Fibroblast of upper back skin (primary cell): ENCODE measurements at places on chromosomes 11 and 22.
A peak's percentile ranks its signal among the peaks of the same experiment; 100 is the strongest.

DNA sequence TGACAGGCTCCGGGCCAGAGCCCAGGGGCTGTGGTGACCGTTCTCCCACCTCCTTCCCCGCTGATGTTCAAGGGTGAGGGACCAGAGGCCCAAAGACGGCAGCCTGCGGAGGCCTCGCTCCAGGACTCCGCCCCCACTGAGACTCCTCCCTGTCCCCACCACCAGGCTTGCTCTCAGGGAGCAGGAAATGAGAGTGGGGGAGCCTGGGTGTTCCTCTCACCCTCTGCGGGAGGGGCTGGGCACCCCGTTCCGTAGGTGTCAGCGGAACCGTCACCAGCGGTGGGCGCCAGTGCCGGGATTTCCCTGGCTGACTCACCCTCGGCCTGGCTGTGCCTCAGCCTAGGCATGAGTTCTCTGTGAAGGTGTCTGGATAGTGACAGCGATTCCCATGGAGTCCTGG, 15.7 kb downstream of the DAGLA start:
- peak; percentile 45 for DNase-seq

DNA sequence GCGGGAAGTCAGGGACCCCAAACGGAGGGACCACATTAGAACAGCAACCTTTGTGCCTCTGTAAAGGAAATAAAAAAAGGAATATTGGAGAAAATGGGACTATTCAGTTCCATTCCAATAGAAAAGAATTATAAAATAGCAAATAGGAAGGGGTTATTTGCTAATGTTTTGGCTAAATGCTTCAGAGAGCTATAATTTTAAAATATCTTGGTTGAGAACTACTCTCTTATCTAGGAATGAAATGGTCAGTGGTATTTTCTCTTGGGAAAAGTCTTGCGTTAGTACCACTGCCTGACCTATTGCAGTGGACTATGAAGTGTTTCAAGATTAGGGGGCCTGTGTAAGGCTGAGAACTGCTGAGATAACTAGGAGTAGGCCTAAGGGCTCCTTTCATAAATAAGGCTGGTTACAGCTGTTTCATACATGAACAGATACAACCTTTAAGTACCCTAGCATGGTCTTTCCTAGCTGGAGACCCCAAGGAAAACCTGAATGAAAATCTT, 6.9 kb upstream of the WEE1 start:
- peak; percentile 59 for DNase-seq

DNA sequence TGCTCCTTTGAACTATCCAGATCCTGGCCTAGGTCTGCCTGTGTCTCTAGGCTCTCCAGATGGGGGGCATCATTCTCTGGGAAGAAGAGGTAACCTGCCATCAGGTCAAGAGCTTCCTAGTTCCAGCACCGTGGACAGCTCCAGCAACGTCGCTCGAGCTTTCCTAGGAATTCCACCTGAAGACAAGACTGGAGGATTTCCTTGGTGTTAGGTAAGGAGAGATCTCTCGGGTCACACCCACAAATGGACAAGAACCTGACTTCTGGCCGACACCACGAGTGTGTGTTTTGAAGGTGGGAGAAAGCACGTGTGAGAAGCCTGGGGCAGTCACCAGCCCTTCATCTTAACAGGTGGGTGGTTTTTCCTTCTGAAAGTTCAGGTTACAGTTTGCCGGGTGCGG, 1.2 kb downstream of the PRG3 start:
- DNase-seq = peak; percentile 11

DNA sequence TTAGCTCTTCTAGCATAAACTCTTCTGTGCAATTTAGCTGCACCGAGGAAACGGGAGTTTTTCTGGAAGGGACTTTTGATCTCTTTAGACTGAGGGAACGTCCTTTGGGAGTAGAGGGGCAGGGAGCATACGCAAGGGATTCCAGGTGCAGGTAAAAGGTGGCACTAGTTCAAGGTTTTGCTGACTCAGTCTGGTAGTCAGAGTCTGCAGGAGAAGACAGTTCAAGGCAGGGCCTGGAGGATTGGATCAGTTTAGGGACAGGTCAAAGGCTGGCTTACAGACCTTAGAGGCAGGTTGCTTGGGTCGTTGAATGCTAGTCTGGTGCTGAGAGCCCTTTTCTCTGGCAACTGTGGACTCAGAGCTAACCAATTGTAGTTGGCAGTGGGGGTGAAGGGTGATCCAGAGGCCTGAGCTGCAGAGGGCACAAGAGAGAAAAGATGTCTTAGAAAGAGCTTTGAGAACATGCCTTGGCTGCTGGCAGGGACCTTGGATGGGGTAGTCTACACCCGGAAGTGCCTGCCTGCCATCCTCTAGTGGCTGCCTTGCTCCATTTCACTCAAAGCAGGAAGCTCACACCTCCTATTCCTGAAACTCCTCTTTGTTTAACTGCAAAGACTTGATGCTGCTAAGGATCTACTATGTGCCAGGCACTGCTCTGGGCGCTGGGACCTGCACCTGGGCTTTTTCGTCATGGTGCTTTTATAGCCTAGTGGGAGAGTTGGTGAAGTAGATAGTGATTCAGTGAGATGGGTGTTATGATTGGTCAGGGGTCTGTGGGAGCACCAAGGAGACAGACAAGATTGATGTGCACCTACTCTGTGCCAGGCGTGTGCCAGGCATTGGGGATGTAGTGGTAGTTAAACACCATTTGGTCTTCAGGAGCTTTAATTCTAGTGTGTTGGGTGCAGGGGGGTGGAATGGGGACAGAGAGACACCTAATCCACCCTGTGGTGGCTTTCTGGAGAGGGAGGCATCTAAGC, 17.1 kb downstream of the MIAT start:
- DNase-seq = no peak

DNA sequence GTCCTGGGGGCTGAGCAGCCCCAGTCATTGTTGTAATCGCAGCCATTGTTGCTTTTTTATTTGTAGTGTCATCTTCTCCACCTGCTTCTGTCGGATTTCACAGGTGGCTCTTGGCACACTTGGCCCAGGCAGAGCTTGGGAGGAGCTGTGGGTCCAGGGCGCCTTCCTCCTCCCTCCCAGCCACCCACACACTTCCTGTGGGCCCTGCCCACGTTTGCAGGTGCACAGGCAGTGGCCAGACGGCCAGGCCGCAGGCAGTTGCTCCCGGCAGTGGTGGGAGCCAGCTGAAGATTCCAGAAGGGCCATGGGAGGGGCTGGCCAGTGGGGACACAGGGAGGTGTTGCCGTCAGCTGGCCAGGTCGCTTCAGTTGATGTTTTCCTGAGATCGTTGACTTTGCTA, 1191.9 kb downstream of the BRD1 start:
- DNase-seq = no peak

DNA sequence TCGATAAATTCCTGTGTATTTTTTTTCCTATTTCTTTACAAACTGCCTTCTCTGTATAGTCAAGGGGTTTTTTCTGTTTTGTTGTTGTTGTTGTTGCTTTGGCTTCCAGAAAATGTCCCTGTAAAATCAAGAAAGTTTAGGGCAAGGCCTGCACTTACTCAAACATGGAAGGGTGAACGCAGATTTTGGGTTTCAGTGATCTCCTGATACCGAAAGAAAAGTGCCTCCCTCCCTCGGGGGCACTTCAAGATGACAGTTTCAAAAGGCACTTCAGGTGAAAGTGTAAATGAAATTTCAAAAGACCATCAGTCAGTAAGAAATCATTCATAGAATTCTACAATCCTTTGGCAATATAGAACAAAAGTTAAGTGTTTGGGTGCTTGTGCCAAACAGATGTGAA, 43.4 kb upstream of the TMPRSS4 start:
- DNase-seq = no peak

DNA sequence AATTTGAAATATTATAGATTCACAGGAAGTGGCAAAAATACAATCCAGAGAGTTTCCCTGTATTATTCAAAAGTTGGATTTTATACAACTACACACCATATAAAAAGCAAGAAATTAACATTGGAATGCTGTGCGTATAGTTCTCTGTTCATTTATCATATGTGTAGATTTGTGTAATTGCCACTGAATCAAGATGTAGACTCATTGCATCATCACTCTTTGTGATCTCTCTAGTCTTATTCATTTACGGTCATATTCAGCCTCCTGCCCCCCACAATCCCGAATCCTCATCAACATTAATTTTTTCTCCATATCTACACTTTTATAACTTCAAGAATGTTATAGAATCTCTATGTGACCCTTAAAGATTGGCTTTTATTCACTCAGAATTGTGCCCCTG, 390.6 kb upstream of the B3GAT1 start:
- no peak for DNase-seq

GRCh38 chr11:20110908-20111669, 49.2 kb downstream of the DBX1 start:
- peak; percentile 95 for DNase-seq

GRCh38 chr11:130582176-130582575, 133.7 kb downstream of the ADAMTS15 start:
- no peak for DNase-seq

GRCh38 chr11:130781931-130782330, 134.3 kb downstream of the SNX19 start:
- DNase-seq = peak; percentile 70

- no peak for DNase-seq
These were observed 418 bp downstream of the ACO2 start for GRCh38 chr22:41469218-41469851.

DNA sequence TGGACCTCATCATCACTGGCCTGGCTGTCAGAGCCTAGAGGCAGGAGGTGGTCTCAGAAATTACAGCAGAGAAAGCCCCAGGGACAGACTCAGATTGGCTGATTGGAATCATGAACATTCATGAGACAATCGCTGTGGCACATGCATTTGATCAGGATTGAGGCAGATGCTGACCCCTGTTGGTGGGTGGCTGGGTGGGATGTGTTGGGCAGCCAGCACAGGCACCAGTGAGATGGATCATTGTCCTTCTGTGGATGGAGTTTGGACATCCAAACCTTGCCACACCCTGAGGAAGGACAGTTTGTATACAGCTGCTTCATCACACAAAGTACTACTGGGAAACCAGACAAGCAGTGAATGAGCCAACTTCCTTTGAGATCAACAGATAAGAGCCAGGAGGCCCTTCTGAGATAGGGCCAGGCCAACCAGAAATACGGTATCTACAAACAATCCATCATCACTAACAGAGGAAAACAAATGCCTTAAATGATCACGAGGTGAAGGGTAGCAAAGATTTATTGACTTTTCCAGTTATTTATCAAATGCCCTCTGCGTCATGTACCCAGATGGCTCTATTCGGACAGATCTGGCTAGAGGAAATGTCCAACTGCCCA, 17.3 kb downstream of the COMMD9 start:
- DNase-seq = no peak

DNA sequence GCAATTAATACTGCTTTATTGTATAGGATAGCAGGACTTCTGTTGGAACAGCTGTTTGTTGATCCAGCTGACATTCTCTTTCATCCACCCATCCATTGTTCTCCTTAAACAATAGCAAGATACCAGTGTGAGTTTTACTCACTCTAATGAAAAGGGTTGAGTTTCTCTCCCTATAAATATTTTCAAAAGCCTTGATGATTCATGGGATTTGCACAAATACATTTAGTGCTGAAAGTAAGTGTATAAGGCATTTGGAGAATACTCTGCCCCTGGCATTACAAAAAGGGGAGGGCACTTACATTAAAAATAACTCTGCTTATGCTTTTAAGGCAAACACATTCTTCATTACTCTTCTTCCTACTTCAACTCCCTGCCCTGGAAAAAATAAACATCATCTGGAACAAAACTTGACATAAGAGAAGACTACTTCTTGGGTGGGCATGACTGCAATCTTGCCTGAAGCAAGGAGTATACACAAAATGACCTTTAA, 634.9 kb downstream of the METTL15 start:
- DNase-seq = peak; percentile 27

DNA sequence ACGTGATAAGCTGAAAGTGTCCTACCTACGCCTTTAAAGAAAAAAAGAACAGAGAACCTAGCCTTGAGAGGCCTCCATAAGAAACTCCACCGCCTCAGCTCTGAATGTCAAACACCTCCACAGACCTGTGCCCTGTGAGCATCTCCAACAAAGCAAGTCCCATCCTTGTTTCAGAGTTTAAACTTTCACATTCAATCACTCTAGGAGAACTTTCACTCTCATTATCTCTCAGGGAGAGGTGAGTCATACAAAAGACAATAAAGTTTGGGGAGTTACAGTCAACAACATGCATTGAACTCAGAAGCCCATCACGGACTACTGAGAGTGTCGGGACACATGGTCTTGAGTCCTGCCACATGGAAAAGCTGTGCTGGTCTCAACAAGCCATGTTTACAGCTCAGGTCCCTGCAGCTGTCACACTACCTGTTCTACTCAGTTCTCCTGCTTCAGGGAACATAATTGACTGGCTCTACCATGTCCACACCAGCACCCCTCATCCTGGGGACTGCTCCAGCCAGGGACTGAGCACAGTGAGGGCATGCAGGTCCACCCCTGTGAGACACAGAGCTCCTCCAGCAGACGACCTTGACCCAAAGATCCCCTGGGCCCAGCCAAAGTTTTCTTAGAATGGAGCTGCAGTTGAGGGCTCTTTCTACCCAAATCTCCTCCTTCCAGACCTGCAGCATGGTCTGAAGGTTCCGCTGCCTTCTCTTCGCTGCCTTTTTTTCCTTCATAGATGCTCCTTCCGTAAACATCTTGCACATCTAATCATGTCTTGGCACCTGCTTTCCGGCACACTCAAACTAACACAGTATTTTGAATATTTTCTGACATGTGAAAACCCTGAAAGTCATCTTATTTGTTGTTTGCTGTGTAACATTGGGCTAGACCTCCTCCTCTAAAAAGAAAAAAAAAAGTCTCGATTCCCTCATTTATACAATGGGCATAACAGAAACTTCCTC, 114.9 kb downstream of the ETS1 start:
- no peak for DNase-seq

DNA sequence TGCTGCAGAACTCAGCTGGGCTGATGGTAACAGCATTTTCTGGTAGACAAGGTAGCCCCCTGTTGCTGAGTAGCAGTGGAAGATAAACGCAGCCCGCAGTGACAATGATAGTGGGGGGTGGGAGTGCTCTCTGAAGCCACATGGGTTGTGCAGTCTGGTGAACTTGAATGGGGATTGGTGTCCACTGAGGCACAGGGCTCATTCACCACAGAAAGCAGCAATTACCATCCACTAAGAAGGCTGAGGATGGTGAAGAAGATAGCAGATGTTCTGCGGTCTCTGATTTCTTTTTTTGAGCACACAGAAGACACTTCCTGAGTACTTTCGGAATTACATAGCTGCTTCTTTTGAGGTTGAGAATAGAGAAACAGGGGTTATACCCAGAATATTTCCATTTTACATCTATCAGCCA, 150.3 kb downstream of the LRRC4C start:
- no peak for DNase-seq

- DNase-seq = peak; percentile 76
These were observed 53.8 kb upstream of the ME3 start for GRCh38 chr11:86726118-86726753.

DNA sequence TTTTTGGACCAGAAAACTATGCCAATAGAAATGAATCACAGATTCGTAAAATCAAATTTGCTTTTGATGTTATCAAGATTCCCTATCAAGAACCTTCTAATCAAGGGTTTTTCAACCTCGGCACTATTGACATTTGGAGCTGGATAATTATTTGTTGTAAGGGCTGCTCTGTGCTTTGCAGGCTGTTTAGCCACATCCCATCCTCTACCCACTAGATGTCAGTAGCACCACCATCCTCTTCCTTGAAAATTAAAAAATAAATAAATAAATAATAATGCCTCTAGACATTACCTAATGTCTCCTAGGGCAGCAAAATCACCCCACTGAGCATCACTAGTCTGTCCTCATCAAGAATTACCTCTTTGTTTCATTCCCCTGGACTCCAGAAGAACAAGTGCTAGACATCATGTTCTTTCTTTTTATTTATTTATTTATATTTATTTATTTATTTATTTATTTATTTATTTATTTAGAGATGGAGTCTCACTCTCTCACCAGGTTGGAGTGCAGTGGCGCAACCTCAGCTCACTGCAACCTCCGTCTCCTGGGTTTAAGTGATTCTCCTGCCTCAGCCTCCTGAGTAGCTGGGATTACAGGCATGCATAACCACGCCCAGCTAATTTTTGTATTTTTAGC, 744.7 kb downstream of the KCNA4 start:
- peak; percentile 49 for DNase-seq
